MV-4-11 (cell line): ENCODE measurements at places on chromosomes 1 and 21.

DNA sequence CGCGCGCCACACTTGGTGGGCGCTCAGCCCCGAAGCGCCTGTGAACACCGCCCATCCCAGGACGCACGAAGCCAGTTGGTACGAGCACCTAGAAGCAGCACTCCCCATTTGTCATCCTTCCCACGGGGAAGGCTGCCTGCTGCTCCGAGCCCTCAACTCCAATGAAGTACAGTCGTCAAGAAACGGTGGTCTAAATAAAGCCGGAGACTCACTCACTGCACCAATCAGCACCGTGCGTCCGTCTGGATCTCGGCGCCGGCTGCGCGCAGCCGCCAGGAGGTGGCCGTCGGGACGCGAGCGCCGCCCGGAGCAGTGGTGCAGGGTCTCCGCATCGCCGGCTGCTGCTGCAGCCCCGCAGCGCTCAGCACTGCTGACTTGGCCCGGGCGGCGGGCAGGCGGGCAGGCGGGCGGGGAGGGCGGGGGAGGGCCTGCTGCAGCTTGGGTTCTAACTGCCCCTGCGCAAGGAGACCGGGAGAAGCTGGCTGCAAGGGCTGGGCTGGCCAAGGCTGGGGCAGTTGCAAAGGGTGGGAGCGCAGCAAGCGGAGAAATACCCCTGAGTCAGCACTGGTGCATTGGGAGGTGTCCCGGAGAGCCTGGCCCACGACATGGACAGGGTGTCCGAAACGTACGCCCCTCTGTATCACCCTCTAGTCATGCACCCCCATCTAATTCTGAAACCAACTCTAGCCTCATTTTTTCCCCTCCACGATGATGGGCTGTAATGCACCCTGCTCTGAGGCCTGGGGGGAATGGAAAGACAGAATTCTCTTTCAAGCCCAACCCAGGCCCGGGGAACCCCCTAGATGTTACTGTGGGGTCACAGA is 35.8 kb upstream of the H6PD start:
- DNase-seq: no peak

DNA sequence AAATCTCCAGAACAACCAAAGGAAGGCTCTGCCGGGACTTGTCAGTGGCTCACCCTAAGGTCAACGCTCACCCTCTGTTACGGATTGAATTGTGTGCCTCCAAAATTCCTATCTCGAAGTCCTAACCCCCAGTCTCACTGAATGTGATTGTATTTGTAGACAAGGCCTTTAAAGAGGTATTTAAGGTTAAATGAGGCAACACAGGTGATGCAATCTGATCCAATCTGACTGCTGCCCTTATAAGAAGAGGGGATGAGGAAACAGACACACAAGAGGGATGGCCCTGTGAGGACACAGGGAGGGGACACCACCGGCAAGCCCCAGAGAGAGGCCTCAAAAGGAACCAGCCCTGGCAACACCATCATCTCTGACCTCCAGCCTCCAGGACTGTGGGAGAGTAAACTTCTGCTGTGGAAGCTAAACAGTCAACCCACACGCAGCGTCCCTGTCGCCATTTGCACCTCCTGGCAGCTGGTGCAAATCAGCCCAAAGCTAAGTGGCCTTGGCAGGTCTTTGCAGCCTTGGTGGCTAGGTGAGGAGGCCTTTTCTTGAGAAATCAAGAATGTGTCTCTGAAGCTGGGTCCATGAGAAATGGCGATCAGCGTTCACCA is 24.2 kb downstream of the UBASH3A start:
- peak; percentile 22 for DNase-seq

GRCh38 chr1:23325393-23325792 is 18.7 kb downstream of the HNRNPR start:
- DNase-seq: no peak

DNA sequence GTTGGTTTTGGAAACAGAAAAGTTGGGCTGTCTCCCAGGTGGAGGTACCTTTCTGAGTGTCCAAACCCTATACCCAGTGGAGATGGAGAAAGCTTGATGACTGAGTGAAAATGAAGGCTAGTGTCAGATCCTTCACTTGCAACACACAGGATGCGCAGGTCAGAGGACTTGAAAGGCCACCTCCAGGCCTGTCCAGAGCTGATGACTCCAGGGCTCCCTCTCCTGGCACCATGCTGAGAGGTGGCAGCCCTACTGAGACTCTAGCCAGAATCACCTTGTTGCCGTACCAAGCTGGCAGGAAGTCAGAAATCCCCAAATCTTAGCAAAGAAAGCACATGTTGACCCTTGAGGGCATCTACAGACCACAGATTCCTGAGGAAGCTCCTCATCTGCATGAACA is 16.4 kb downstream of the KNCN start:
- peak; percentile 45 for DNase-seq

DNA sequence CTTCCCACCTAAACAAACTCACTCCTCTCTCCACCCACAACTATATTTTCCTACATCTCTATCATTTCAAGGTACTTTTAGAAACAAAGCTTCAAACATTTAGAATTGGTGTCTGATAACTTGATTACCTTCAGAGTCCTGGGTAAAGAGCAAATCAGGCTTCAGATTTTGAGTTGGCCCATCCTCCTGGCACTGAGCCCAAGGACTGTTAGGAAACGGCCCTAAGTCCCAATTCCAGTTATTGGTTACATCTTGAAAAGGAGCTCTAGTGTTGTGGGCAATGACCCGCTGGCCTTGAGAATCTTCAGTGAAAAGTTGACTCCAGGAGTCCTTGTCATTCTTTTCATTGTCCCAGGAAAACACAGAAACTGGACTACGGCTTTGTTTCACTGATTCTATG is 15.1 kb downstream of the MTFR1L start:
- no peak for DNase-seq

DNA sequence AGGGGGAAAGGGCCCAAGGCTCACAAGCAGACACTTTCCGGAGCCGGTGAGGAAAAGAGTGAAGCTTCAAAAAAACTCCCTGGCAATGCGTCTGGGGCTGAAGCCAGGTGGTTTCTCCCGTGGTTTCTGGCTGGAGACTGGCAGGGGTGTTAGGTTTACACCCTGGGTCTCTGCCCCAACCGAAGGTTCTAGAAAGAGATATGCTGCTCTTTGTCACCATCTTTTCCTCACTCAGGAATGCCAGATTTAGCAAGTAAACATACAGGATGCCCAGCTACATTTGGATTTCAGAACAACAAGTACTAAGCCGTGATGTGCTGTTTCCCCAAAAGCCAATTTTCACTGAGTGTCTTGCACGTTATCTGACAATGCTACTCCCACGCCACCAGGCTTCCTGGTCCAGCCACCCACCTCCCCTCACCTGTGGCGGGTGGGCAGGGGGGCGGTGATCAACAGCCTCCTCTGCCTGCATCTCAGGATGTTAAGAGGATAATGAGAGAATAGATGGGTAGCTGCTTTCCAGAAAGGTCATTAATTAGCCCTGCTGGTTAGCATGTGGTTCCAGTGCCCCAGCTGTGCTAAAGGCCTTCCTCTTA is 69.6 kb upstream of the OLIG2 start:
- DNase-seq: no peak

- DNase-seq: no peak
Measured at GRCh38 chr1:107352850-107353249, 212.0 kb downstream of the NTNG1 start.

GRCh38 chr1:167501515-167502191 is 16.7 kb downstream of the CD247 start:
- DNase-seq: no peak

GRCh38 chr1:241640149-241640866 is at the start of the genes CHML and OPN3:
Gene CHML, minus strand, starts transcription at chr1:241640369. Its CDS starts 4,603 bp downstream, at chr1:241635766.
Gene OPN3, minus strand, starts transcription at chr1:241640369. Its CDS starts 115 bp downstream, at chr1:241640254.
- peak; percentile 82 for DNase-seq

GRCh38 chr1:20662110-20662475 is 924 bp upstream of the DDOST start:
- no peak for DNase-seq
